ENCODE measurements at places on chromosomes 2 and 18.

- no peak for DNase-seq
These were observed 740 bp downstream of the SNRNP200 start for GRCh38 chr2:96304606-96305005.

- no peak for DNase-seq
These were observed 8.7 kb downstream of the CAPN13 start for GRCh38 chr2:30798536-30798991.

DNA sequence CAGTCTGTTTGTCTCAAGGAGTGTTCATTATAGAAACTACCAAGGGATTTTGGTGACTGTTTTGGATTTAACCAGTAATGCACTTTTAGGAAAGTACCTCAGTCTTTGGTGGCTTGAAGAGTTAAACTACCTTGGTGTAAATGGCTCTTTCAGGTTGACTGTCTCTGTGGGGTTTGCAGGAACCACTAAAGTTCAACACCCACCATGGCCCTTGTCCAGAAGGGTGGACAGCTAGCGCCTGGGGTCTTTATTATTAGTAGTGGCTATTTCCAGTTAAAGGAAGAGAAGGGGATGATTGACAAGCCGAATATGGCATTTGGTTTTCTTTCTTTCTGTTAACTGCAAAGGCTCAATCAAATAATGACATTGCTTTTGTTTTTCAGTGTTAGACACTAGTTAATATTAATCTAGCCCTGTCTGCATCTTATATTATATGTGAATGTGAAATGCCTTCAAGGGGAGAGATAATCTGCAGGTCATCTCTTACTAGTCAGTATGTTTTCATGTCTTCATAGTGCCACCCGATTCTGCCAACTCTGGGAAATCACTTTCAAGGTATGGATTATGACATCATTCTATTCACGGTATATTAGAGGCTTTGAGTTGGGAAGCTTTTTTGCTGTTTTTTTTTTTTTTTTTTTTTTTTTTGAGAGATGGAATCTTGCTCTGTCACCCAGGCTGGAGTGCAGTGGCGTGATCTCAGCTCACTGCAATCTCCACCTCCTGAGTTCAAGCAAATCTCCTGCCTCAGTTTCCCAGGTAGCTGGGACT, 56.4 kb downstream of the MAP4K4 start:
- DNase-seq: no peak

DNA sequence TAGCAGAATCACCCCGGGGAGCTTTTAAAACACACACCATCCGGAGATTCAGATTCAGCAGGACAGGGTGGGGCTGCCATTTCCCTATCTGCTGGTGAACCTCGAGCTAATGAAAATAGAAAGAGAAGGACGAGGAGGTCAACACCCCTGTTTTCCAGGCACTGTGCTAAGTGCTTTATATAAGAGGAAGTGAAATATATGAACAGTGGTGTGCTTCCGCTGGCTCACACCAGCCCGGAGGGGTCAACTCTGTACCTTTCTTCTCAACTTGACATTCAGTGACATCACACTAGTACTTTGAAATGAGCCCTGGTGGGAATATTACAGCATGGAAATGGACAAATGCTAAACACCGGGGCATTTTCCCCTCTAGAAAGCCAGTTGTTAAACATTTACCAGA, 108.3 kb upstream of the LTBP1 start:
- DNase-seq: no peak

GRCh38 chr2:41040782-41041520, 589.1 kb upstream of the SLC8A1 start:
- DNase-seq: no peak

- no peak for DNase-seq
These were observed at the start of gene LRRFIP1 for GRCh38 chr2:237627441-237628246. Gene LRRFIP1, plus strand, starts transcription at chr2:237627587. Its CDS starts 58 bp downstream, at chr2:237627645.

GRCh38 chr18:9135912-9136314, 668 bp upstream of the ANKRD12 start:
- DNase-seq: peak; percentile 35

DNA sequence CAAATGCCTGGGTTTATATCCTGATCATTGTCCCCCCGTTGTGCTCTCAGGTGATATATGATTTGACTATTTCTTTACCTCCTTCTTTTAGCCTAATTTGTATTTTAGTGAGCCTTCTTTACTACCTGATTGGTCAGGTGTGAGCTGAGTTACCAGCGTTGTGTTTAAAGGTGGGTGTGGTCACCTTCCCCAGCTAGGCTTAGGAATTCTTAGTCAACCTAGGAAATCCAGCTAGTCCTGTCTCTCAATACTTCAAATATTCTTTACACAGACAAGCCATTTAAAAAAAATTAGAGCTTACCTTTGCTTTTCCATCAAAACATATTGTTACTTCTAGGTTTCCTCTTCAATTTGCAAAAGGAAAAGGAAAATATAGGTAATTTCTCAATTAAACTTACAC, 30.2 kb downstream of the KYNU start:
- DNase-seq: no peak

DNA sequence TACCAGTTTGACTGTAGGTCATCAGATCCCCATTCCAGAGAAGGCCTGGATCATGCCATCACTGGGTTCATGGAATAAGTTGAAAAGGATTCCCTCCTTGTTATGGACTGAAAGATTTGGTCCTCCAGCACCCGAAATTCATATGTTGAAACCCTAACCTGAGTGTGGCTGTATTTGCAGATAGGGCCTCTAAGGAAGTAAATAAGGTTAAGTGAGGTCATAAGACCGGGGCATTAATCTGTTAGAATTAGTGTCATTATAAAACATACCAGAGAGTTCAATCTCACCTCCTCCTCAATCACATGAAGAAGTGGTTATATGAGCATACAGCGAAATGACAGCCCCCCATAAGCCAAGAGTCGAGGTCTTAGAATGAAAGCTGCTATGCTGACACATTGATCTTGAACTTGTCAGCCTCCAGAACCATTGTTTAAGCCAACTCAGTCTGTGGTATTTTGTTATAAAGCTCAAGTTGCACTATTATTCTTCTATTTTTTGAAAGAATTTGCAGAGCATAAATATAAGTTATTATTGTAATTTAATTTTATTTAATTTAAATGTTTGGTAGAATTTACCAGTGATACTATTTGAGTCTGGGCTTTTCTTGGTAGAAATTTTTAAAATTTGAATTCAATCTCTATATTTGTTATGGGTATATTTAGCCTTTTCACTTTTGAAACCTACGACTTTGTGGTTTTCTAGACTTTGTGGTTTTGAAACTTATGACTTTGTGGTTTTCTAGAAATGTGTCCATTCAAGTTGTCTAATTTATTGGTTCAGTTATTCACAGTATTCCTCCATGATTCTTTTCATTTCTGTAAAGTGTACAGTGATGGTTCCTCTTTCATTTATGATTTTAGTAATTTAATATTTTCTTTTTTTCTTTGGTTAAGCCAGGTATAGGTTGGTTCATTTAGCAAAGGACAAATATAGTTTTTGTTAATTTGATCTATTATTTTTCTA, 1206.7 kb upstream of the CDH2 start:
- DNase-seq: no peak

GRCh38 chr18:24402209-24402785, 4.7 kb upstream of the OSBPL1A start:
- no peak for DNase-seq

- DNase-seq: no peak
These were observed 11.5 kb upstream of the PNPT1 start for GRCh38 chr2:55705027-55705653.

- no peak for DNase-seq
These were observed 272.9 kb downstream of the CDH20 start for GRCh38 chr18:61606068-61606660.

- DNase-seq: no peak
These were observed 120.0 kb downstream of the DYM start for GRCh38 chr18:49340446-49340845.

- DNase-seq: no peak
These were observed 149.9 kb upstream of the TTC39C start for GRCh38 chr18:23864624-23865023.

- DNase-seq: no peak
These were observed 124.7 kb downstream of the PDE1A start for GRCh38 chr2:182302174-182302573.

DNA sequence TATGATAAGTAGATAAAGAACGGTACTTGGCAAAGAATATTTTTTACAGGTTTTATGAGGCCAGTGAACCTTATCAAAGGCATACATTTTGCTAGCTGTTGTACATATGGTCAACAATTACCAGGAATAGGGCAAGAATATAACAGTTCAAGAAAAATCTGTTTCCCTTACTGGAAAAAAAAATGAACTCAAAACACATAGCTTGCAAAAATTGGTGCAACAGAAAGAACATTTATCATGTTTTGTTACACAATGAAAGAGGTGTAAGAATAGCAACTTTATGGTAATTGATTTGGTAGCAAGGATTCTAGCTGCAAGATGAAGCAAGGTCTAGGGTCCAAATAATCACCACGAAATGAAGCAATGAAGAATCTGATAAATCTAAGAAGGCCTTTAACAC, 41.6 kb downstream of the TTC21B start:
- no peak for DNase-seq

DNA sequence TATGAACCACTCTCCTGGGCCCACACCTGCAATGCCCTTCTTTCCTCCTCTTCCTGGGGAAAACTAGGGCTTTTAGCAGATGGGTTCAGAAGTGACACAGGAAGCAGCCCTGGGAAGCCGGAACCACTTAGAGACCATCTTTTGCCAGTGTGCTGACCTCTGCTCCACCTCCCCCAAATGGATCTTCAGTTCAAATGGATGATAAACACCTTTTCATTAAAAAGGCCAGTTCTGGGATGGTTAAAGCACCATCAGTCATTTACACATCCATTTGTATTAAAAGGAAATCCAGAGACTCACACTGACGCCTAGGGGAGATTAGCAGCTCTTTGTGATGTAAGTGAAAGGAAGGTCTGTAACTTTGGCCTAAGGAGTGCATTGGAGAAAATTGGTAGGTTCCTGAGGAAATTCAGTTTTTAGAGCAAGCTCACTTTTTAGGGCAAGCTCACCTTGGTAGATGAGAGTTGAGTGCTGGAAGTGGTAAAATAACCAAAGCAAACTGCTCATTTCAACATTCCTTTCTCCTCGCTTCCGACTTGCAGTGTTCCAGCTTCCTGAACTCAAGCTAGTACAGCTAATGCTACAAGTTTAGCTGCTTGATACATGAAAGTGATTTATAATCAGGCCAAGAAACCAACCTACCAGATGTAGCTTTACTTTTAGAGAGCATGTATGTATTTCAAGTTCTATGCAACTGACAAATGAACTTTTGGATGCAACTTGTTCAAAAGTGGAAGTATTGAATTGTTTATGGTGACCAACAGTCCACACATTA, 47.7 kb downstream of the ACTR2 start:
- DNase-seq: no peak

All from activated CD8-positive, alpha-beta memory T cell treated with anti-CD3 and anti-CD28 coated beads for 1 hour (primary cell).